Uterus (tissue), 4 donors: ENCODE measurements at places on chromosomes 6 and 20. TPM values are rescaled to one million over a fixed set of nuclear protein-coding genes. Genes with fewer than 3 reads are reported as not detected.

GRCh38 chr20:47205577-47206123 lies 150.8 kb downstream of the ZMYND8 start:
- no peak overlapping the region for H3K27ac ChIP-seq
- no peaks in the 10 kb centered on the region for H3K27me3 ChIP-seq
- no peaks in the 10 kb centered on the region for H3K4me1 ChIP-seq
- no peak for DNase-seq

Gene MAN1A1
- 55.5 TPM for total RNA-seq

GRCh38 chr20:4045741-4046140 lies 30.4 kb upstream of the RNF24 start:
- no peak overlapping the region for H3K4me3 ChIP-seq
- H3K27ac ChIP-seq = no peak overlapping the region
- H3K4me1 ChIP-seq = no peaks in the 10 kb centered on the region
- H3K36me3 ChIP-seq = no peaks in the 10 kb centered on the region
- H3K27me3 ChIP-seq = no peaks in the 10 kb centered on the region

Gene ISM1
- 6.2 TPM for total RNA-seq

Gene CALHM5
- 1.8 TPM for total RNA-seq

Gene BRPF3
- total RNA-seq = 8.5 TPM

GRCh38 chr6:121733234-121733633 lies 297.8 kb downstream of the GJA1 start:
- no peak for DNase-seq
- no peak overlapping the region for H3K27ac ChIP-seq
- no peaks in the 10 kb centered on the region for H3K4me1 ChIP-seq

DNA sequence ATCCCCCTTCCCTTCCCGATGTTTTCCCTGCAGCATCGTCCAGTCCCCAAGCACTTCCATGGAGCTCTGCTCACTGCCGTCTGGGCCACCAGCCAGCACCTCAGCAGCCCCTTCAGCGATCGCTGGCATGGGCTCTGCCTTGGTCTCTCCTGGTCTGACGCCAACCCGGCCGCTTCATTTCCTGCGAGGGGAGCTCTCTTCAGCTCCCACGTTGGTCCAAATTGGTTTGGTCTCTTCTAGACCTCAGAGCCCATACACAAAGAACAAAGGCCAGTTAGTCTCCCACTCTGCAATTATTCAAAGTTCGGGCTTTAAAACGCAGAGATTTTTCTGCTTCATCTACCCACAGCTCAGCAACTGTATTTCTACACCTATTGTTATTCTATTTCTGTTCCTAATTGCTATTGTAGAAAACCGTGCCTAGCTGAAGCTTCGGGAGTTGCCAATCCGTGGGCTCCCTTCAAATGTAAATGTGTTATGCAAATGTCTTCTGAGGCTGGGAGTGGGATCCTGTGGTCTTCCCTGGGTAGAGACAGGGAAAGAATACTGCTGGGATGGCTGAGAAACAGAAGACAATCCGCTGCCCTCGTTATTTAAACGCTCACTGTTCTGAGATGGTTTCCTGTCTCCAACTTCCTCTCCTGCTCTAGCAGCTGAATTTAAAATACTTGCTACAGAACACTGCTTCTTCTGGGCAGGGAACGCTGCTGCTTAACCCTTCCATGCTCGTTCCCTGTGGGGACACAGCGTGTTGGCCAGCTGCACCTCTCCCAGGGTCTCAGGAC lies 154.2 kb upstream of the QKI start:
- H3K4me3 ChIP-seq = no peak overlapping the region
- no peaks in the 10 kb centered on the region for H3K4me1 ChIP-seq
- no peak for DNase-seq
- H3K36me3 ChIP-seq = no peaks in the 10 kb centered on the region
- no peak overlapping the region for H3K27ac ChIP-seq
- H3K27me3 ChIP-seq = no peaks in the 10 kb centered on the region

Gene BCAS1
- not detected for total RNA-seq
